CD4-positive, alpha-beta T cell treated with Interleukin-6 at 100 ng/mL for 8 hours (primary cell): ENCODE measurements at places on chromosomes 1 and 21.

- no peak for DNase-seq
Observed at GRCh38 chr1:232221802-232222499, 408.0 kb downstream of the SIPA1L2 start.

DNA sequence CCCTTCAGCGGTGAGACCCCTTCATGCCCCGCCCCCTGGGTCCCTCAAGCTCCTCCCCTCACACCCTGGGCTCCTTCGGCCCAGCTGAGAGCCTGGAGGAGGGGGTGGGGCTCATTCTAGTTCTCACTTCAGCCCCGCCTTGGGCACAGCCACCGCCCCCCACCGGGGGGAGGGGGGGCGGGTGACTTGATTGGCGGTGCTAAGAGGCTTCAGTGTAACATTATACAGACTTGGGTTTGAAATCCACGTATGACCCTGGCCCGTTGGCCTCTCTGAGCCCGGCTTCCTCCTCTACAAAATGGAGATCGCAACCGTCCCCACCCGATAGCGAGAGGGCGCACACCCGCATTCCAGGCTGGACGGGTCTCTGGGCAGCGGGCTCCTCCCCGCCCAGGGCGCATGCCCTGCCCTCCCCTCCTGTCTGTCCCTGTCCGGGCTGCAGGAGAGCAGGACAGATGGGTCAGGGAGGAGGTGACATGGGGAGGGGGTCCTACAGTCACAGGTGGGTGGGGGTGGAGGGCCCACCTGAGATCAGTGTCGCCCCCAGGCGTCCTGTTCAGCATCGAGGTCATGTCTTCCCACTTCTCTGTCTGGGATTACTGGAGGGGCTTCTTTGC lies 5.1 kb downstream of the CLCNKB start:
- peak; percentile 22 for DNase-seq

DNA sequence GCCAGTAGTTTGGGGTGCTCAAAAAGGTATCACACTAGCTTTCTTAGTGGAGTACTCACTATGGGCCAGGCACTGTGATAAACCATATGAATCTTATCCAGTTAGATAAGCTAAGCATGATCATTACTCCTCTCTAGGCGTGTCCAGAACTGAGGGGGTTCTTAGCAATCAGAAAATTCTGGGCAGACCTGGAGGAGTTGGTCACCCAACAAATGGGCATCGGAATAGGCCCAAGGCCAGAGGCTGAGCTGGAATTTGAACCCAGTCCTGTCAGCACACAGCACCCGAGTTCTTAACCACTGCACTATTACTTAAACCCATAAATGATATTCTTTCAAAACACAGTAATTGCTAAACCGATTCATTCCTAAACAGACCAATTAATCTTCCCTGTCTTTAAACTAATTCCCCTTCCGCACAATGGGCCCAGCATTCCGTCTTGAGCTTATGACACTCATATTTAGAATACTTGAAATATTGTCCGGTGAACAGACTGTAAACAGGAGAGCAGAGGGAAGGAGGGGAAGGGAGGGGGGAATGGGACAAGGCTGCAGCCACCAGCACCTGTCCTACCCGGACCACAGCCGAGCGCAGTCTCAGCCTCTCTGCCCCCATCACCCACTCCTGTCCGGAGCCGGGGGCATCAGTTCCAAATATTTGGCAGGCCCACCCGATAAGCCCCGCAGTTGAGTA lies 113.0 kb upstream of the GADD45A start:
- DNase-seq, result no peak

DNA sequence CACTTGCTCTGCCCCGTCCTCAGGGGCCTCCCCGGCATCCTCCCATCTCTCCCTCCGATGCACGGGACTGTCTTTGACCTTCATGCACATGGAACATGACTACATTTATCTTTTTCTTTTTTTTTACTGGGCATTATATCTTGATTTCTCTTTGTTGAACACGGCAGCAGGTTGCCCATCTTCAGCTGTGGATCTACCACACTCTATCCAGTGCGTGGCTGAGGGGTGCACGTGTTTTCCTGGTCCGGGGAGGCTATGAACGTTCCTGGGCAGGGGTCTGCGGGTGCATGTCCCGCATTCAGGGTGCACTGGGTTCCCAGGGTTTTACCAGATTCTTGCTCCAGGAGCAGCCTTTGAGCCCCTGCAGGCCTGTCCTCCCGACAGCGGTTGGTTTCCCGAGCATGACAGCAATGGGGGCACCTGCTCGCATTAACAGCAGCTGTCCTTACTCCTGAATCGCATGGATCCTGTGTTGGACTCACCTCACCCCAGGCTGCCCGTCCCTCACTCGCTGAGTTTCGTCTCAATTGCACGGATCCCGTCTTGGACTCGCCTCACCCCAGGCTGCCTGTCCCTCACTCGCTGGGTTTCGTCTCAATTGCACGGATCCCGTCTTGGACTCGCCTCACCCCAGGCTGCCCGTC lies 7.4 kb downstream of the POFUT2 start:
- no peak for DNase-seq

GRCh38 chr1:51627672-51628071 lies 10.8 kb downstream of the OSBPL9 start:
- no peak for DNase-seq

GRCh38 chr1:150280138-150280707 lies 2.1 kb upstream of the CIART start:
- DNase-seq, result no peak

DNA sequence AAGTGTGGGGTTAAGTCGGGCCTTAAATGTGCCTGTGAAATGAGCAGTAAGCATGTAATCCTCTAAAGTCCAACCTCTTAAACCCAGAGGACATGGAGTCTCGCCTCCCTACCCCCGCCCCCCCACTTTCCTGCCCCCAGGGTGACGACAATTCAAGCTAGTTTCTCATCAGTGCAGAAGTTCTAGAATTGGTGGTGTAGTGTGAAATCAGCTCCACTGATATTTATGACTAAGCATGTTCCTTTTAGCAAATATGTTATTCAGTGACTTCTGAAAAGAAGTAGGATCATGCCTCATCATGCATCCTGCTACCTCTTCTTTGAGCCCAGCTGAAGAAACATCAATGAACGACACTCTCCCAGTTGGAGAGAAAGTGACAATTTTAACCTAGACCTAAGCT lies 2.6 kb upstream of the ABCB10 start:
- DNase-seq, result no peak

- DNase-seq, result no peak
Observed at GRCh38 chr1:12433323-12434053, 184.5 kb downstream of the DHRS3 start.

DNA sequence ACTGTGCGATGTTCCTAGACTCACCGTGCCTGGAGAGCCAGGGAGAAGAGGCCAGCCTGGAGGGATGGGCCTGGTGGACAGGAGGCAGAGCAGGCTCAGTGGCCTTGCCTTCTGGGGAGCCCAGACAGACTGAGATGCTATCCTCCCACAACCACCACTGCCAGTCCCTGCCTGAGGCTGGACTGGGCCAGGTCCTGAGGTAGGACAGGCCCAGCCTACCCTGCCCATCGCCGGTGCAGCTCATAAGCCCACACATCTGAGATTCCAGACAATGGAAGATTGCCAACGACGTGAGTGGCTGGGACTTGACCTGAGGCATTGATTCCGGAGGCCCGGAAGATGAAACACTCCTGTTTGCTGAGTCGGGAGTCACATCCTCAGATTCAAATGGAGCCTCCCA lies 5.8 kb downstream of the CLEC20A start:
- DNase-seq, result no peak

GRCh38 chr1:10898921-10899320 lies 102.5 kb upstream of the CASZ1 start:
- DNase-seq, result no peak

- DNase-seq, result no peak
Observed at GRCh38 chr1:80540149-80540548, 1260.6 kb upstream of the ADGRL2 start.

DNA sequence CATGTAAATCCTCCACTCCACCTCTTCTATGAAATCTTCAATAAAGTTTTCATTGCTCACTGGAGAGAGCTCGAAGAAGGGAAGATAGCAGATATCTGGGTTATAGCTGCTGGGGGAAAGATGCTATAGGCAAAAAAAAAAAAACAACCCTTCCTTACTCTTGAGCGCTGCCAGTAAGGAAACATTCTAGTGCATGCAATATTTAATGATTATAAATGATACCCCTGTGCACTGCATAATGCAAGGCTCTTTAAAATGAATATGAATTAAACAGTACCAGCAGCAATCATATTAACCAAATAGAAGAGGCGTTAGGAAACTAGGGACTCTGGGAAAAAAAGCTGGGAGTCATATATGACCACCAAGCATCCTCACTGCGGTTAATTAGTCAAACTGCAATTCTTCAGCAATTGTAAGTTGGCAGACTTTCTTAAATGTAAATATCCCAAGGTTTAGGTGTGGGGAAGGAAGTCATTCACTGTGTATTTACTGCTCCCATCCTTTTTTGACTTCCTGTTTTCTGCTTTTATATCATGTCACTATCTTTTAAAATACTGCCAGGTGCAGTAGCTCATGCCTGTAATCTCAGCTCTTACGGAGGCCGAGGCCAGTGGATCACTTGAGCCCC lies 3.7 kb upstream of the DMRTB1 start:
- no peak for DNase-seq

DNA sequence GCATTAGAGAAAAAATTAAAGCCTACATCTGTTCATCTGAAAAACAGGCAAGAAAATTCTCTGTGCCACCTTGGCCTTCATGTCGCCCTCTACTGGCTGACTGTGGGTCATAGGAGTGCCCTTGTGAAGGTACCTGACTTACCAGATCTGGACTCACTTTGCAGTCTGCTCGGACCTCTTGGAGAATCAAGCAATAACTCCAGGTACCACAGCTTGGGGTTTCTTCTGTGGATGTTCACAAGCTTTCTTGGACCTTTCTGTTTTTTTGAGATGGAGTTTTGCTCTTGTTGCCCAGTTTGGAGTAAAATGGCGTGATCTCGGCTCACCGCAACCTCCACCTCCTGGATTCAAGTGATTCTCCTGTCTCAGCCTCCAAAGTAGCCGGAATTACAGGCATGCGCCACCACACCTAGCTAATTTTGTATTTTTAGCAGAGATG lies 2.4 kb upstream of the PRAMEF18 start:
- peak; percentile 29 for DNase-seq
